ENCODE measurements at places on chromosomes 4 and X.

- DNase-seq, result no peak
These were observed 116.5 kb upstream of the TRIM2 start for GRCh38 chr4:153087671-153088194.

DNA sequence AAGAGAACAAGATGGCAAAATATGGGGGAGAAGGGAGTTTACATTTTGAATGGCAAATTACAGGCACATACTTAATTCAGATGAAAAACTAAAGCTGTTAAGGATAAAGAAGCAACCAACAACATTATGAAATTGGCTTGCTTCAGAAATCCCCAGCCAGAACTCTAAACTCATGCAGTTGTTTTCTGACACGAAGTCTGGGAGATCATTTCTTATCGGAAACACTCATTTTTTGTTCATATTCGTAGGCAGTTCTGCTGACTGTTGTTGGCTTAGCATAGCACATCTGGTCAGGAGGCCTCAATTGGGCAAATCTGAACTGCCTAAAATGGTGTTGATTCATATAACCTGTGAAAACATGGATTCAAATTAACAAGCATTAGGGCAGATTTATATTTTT, 33.0 kb upstream of the ARHGAP6 start:
- DNase-seq, result no peak

- no peak for DNase-seq
These were observed 1456.8 kb upstream of the AGA start for GRCh38 chr4:178899084-178899483.

- DNase-seq, result no peak
These were observed 186.3 kb upstream of the INTU start for GRCh38 chr4:127446427-127446885.

- no peak for DNase-seq
These were observed 276.3 kb upstream of the TACR3 start for GRCh38 chr4:103996064-103996463.

- no peak for DNase-seq
These were observed 6.9 kb downstream of the CXCL6 start for GRCh38 chr4:73843369-73843768.

DNA sequence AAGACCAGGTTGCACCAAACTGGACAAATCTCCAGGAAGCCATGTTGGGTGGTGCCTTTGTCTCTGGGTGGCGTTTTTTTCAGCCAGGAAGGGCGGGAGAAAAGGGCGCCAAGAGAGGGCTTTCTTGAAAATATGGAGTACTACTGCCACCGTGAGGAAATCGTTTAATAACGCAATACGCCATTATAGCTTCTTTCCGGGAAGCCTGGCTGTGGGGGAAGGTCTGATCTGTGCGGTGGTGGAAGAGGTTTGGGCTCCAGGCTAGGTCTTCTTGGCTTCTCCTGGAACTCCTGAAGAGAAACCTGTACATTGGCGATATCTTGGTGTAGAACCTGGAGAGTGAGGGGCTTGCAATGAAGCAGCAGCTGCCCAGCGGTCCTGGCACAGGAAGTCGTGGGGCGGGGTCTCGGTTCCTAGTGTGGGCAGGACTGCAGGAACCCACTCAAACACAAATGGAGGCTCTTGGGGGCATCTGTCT, 202.7 kb downstream of the OR13H1 start:
- no peak for DNase-seq

GRCh38 chr4:102403116-102403515, 57.8 kb upstream of the SLC39A8 start:
- peak; percentile 93 for DNase-seq
